NB4 (cell line): ENCODE measurements at places on chromosomes 3 and 15.

DNA sequence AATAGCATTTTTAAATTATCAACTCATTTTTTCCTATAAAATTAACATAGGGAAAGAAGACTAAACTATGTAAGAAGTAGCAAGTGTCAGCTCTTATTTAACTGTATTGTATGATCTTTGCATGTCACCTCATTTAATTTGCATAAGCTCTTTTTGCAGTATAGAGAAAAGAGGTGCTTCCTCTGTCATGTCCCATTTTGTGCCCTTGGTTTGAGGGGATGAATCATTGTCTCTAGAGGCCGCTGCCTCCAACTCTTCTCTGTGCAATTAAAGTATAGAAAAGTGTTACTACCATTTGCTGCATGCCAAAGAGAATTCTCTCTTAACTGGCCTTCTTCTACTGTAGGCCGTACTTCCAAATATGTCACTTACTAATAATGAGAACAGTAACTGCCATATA lies 93.4 kb downstream of the LRRC28 start:
- DNase-seq: peak; percentile 51

DNA sequence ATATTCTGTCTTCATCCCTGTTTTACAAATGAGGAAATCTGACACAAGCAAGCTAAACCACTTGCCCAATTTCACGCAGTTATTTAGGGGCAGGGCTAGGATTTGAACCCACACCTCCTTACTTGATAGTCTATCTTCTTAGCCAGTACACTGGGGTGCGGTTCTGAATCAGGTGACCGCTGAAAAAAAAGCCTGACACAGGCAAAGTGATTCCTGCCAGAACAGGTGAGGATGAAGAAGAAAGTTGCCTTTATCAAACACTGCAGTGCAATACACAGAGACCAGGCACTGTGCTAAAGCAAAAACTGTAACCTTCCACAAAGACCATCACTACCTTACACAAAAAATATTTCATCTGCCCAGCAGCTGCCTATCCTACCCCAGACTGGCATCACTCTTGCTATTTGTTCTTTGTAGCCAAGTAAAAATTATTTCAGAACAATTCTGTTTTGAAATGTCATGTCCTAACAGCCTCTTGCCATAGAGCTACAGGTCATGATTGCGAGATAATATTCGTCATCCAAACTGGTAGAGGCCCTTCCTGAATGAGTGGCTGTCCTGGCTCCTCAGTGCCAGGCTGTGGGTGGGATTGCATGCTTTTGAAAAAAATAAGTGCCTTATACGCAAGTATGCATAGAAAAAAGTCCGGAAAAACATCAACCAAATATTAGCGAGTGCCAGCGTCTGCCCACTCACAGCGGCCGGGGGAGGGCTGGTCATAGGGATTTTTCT lies 142.3 kb upstream of the TPM1 start:
- DNase-seq: peak; percentile 24

- no peak for DNase-seq
Measured at GRCh38 chr15:85636351-85636750, 158.4 kb downstream of the KLHL25 start.

GRCh38 chr15:45662375-45662774 lies 27.5 kb downstream of the SQOR start:
- DNase-seq: no peak

- no peak for DNase-seq
Measured at GRCh38 chr3:135017003-135017893, 222.2 kb downstream of the EPHB1 start.

DNA sequence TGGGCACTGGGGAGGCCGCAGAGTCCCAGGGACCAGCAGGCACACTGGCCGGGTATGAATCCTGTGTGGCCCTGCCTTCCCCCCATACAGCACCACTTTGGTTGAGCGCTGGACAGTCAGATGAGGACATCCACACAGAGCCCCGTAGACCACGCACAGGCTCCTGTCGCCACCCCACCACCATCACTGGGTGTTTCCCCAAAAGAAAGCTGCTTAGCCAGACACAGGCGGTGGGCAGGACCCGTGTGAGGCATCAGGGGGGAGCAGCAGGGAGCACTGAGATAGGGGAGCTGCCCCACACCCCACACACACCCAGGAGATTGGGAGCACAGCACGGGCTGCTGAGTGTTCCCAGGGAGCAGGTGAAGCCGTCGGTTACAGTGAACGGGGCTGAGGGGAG lies 42.4 kb upstream of the SLC41A3 start:
- no peak for DNase-seq

DNA sequence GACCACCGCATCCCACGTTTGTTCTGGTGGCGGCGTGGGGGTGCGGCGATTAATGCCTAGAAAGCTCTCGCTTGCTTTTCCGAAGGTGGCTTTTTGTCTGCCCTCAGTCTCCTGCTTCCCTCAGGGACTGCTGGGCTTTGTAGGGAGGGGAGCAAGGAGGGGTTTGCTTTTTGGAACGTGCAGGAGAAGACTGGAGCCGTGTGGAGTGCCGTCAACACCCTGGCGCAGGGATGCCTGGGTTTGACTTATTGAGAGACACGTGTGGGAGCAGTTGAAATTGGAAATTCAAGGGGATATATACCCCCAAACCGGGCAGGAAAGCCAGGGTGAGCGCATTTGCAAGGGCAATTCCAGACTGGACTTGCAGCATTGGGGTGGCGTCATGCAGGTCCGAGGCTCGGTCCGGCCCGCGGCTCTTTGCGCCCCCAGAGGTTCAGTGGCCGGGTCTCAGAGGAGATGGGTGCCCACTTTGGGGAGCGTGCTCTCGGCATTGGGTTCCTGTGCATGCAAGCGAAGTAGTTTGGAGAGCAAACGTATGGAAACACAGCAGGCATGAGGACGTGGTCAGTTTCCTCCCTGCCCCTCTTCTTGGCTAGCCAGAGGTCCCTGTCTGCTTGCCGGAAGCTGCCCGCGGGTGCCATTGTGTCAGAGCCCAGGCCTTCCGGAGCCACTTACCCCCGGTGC lies 2.1 kb downstream of the EPHB1 start:
- DNase-seq: no peak

- no peak for DNase-seq
Measured at GRCh38 chr15:72086010-72086697, 31.8 kb downstream of the MYO9A start.

DNA sequence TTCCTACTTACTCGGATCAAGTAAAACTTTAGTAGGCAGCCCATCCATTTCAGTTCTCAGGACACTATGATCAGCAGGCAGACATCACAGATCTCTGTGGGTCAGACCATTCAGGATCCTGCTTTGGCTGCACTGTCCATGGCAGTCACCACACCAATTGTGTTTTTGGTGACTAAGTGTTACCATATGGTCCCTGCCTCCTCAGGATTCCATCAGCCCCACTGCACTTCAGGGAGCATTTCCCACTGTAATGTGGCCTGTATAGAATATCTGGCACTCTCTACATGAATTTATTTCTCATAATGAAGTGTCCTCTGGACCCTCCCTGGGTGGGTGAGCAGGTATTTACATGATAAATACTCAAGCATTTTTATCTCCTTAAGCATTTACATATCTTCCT lies 41.3 kb downstream of the ZNF445 start:
- no peak for DNase-seq

GRCh38 chr15:44620081-44620480 lies 43.4 kb downstream of the SPG11 start:
- DNase-seq: no peak

DNA sequence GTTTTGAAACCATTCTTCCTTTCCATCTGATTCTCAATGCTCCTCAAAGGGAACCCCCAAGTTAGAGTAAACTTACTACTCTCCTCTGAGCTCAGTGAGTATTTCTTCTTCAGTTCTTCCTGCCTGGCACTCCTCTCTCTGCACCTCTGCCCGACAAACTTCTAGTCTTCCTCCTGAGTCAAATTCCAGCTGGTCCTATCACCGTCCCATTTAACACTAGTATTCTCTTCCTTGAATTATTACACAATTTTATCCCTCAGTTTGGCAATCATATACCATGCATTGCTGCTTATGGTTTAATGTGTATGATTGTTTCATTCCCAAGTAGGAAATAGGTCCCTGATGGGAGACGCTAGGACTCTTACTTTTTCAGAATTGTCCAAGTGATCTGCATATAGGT lies 279.7 kb downstream of the MECOM start:
- DNase-seq: no peak
